ENCODE measurements at places on chromosomes 11 and 22.

GRCh38 chr22:32661296-32661695, 140.2 kb upstream of the TIMP3 start:
- DNase-seq: no peak

DNA sequence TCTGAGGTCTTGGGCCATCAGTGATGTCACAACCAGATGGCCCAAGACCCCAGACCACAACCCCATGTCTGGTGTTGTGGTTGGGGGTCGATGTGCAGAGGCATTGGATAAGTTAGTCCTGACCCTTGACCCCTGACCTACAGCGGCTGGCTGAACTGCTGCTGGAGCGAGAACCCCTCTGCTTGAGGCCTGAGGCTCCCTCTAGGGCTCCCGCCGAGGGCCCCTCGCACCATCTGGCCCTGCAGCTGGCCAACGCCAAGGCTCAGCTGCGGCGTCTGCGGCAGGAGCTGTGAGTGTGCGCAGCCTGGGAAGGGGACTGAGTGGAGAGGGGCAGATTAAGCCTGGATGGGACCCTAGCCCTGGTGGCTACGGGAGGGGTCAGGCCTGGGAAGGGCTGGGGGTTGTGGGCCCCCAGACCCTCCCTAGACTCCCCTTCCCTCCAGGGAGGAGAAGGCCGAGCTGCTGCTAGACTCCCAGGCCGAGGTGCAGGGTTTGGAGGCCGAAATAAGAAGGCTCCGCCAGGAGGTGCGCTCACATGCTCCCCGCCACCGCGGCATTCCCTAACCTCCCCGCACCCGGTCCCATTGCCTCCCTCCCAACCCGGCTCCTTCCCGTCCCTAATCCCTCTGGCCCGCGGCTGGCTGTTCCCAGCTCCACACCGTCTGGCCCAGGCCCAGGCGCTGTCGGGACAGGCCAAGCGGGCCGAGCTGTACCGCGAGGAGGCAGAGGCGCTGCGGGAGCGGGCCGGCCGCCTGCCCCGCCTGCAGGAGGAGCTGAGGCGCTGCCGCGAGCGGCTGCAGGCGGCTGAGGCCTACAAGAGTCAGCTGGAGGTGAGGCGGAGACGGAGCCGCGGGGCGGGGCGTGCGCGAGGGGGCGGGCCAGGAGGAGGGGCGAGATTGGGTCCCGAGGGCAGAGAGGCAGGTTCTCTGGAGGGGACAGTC, 2.1 kb downstream of the CCDC88B start:
- peak; percentile 80 for DNase-seq

- DNase-seq: peak; percentile 10
Measured at GRCh38 chr11:6927030-6927617, 898 bp downstream of the ZNF215 start.

DNA sequence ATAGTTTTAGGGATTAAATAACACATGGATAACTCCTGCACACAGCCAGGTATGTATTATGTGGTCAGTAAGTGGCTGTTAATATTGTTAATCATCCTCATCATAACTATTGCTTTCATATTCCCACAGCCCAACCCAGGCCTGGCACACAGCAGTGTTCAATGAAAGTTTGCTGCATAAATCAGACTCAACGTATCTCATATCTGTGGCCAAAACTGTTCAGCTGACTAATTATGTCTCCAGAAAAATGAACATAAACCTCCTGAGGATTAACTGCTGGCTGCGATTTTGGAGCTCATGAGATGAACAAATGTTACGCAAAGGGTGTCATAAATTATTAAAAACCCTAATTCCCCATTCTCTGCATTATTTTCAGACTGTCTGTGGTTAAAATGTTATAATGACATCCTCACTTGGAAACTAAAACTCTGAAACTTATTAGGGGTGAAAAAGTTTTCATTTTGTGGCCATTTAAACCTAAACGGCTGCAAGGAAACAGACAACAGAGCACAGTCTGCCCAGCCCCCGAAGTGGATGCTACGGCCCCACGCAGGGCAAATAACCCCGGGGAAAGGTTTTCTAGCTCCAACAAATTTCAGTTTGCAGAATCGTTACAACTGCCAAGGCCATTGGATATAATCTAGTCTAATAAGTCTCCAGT, 17.3 kb downstream of the ABCC8 start:
- no peak for DNase-seq

GRCh38 chr11:61266602-61267001, 25.6 kb downstream of the PGA5 start:
- DNase-seq: no peak

DNA sequence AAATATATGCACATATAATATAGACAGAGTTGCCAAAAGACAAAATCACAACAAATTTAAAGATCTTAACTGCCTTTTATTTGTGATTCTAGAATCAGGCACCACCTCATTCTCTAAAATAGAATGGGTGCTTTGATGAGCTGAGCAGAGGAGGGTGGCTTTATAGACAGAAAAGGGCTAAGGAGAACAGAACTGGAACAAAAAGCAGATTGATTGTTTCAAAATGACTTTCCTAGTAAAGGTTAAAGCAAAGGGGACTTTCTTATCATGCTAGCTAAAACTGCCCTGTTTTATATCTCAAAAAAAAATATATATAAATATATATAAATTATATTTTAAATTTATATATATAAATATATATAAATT, 287.6 kb downstream of the FAT3 start:
- no peak for DNase-seq

DNA sequence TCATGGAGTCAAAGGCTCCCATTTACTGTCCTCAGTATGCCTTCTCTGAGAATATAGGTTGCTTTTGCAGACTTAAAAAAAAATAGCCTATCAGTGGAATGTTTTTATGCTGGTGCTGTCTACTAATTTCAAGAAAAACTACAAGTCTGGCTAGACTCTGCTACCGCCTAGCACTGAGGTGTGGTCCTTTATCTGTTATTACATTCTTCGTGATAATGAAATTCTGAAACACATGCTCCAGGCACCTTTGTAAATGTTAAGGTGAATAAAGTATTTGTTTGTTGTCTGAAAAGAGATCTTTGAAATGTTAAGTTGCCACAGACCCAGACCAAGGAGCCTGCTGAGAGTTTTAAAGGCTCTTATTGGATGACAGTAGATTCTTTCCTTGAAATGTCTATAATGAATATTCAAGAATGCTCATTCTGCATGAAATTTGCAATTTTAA, 95.3 kb downstream of the DBX1 start:
- DNase-seq: no peak

DNA sequence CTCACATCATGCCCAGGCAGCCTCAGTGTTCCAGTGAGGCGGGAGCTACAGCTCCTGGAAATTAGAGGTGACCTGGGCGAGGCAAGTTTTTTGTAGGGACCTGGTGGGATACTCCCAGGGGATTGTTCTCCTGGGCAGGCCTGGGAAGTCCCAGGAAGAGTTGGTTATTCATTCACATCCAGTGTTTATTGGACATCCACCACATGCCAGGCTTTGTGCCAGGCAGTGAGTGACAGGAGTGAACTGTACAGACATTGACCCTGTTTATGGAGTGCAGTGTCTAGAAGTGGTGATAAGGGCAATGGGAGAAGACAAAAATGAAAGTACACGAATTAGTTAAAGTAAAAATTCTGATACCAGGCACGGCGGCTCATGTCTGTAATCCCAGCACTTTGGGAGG, 29.4 kb downstream of the YWHAH start:
- no peak for DNase-seq

DNA sequence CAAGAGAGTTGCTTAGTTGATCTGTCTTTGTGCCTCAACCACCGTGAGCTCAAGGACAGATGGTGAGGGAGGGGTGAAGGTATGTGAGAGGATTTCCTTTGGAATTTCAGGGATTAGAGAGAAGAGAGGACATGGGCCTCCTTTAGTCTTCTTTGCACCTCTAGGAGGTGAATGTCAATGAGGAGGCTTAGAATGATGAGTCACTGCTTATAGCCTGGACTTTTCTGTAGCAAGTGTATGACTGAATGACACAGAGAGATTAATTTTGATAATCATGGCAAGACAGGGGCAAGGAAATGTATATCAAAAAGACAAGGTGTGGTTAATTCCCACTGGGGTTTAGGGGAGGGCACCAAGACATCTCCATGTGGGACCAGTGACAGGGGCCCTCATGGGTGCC, 947.3 kb upstream of the TENM4 start:
- DNase-seq: no peak

- no peak for DNase-seq
Measured at GRCh38 chr11:127902382-127902781, 685.0 kb downstream of the ETS1 start.

- peak; percentile 58 for DNase-seq
Measured at GRCh38 chr11:93543292-93543977, at the start of gene SMCO4. Gene SMCO4 (minus strand): TSS chr11:93543391. CDS start chr11:93479189, 64,202 bp downstream.

GRCh38 chr22:42747701-42748513, 27.2 kb upstream of the A4GALT start:
- DNase-seq: no peak

- DNase-seq: no peak
Measured at GRCh38 chr11:107928767-107929507, 689 bp downstream of the RAB39A start.

- no peak for DNase-seq
Measured at GRCh38 chr22:50625568-50626313, 2.2 kb downstream of the ARSA start.

GRCh38 chr22:45626198-45626651, 45.4 kb upstream of the ATXN10 start:
- peak; percentile 87 for DNase-seq

Measured in HCT116 (cell line).